ENCODE measurements at places on chromosomes 12 and 14. TPM values are rescaled to one million over a fixed set of nuclear protein-coding genes. Genes with fewer than 3 reads are reported as not detected.

The TSPAN11 gene
- total RNA-seq = not detected

The DPF3 gene
- total RNA-seq = 1.5 TPM

The TMCC3 gene
- not detected for total RNA-seq

DNA sequence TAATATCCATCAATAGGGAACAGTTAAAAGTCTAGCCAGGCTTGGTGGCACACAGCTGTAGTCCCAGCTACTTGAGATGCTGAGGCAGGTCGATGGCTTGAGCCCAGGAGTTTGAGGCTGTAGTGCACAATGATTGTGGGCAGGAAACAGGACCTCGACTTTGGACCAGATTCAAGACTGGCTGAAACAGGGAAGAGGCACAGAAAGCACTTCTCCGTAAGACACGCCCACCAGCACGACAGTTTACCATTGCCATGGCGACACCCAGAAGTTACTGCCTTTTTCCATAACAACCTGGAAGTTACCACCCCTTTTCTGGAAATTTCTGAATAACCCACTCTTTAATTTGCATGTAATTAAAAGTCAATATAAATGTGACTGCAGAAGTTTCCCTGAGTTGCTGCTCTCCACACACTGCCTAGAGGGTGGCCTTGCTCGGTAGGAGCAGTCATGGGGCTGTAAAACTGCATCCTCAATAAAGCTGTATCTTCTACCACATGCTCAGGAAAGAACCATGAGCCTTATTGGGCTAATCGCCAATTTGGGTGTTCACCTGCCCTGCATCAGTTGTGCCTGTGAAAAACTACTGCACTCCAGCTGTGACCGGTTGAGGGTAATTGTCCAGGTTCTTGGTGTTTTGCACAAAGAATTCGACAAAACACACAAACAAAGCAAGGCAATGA is 4.6 kb upstream of the LRRC23 start:
- DNase-seq = peak; percentile 71
- H3K4me1 ChIP-seq = peaks cover 8% of the 10 kb centered on the region
- no peak overlapping the region for H3K4me3 ChIP-seq
- H3K36me3 ChIP-seq = no peaks in the 10 kb centered on the region
- H3K27ac ChIP-seq = no peak overlapping the region
- H3K27me3 ChIP-seq = no peaks in the 10 kb centered on the region

DNA sequence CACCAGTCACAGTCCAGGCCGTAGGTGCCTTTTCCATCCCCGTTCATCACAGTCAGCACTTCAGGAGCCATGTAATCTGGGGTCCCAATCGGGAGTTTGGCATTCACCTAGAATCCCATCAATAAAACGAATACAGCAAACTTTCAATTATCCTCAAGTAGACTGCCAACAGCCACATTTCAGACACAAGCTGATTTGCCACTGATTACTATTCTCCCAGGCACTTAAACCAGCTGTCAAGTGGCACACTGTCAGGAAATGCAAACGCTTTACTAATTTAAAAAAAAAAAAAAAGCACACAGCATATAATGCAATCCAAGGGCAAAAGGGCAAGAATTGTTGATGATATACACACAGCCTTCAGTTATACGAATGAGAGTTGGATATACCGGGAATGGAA is 51.9 kb downstream of the CIT start:
- no peak for DNase-seq
- H3K27ac ChIP-seq = no peak overlapping the region
- H3K4me1 ChIP-seq = peaks cover 2% of the 10 kb centered on the region
- no peaks in the 10 kb centered on the region for H3K27me3 ChIP-seq
- H3K36me3 ChIP-seq = peaks cover 46% of the 10 kb centered on the region
- H3K4me3 ChIP-seq = no peak overlapping the region

- no peak overlapping the region for H3K4me3 ChIP-seq
- H3K27me3 ChIP-seq = no peaks in the 10 kb centered on the region
- H3K27ac ChIP-seq = no peak overlapping the region
- peak; percentile 62 for DNase-seq
Measured at GRCh38 chr12:42129595-42130204, 15.0 kb downstream of the GXYLT1 start.

DNA sequence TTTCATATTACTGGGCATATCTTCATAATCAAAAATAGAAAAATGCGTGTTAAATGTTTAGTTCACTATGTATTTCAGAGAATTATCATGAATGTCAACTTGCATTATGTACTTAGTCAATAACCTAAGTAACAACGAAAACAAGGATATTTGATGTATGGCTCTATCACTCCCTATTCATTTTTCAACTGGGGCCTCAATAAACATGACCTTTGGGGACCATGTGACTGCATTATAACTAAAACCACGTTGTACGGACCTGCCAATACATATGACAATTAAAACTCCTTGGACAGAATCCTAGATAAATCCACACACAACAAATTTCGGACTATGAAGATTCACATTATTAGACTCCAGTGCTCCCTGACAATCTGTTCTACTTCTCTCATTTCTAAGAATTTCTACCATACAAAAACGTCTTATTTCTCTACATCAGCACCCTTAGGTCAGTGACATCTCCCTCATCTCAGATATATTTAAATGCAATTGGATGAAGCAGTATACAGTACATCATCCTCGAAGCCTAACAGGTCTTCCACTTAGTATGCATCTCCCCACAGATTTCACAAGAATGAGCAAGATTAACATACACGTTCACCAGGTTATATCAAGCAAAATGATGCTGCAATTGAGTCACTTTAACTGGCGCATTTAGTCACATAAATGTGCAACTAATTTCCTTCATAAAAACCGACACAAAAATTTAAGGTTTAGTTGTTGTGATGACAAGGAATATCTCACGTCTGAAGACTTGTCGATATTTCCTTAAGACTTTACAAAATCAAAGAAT is 1.5 kb downstream of the UBE2N start:
- H3K27ac ChIP-seq = peak overlapping the region; percentile 97
- peak overlapping the region; percentile 94 for H3K4me3 ChIP-seq
- H3K36me3 ChIP-seq = peaks cover 21% of the 10 kb centered on the region
- H3K27me3 ChIP-seq = no peaks in the 10 kb centered on the region

DNA sequence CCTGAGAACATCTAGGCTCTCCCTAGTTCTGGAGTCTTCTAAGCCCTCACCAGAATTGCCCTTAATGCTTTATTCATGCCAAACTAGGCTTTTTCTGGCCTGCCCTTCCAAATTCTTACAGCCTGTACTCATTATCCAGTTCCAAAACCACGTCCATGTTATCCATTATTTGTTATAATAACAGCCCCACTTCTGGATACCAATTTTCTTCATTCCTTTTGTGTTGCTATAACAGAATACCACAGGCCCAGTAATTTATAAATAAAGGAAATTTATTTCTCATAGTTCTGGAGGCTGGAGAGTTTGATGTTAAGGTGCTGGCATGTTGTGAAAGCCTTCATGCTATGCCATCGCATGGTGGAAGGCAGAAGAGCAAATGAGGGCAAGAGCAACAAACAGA is 68.0 kb upstream of the AMIGO2 start:
- H3K36me3 ChIP-seq = peaks cover 37% of the 10 kb centered on the region
- H3K27ac ChIP-seq = no peak overlapping the region
- no peak for DNase-seq

DNA sequence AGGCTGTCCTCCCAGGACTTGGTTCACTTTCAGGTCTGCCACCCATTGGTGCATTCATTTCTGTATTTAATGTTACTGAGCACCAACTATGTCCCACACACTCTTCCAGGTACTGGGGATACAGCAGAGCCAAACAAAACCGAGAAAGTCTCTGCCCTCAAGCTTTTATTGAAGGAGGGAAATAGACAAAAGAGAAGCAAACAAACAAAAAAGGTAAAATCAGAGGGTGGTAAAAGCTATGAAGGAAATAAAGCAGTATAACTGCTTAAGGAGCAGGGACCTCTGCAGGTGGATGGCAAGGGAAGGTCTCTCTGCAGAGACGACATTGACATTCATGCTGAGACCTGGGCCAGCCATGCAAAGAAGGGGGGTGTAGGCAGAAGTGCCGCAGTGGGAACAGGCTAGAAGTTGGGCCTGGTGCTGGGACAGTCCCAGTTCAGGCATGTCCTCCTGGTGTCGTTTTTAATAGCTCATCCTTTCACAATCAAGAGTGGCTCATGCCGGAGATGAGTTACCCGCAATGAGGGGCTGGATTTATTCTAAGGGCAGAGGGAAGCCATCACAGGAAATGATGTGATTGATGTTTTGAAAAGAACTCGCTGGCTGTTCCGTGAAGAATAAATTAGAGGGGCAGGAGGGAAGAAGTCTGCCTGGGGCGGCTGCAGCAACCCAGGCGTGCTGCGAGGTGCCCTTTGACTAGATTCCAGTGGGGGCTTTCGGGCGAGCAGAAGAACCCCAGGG is 72.8 kb downstream of the IRF2BPL start:
- no peaks in the 10 kb centered on the region for H3K36me3 ChIP-seq
- DNase-seq = peak; percentile 89
- peaks cover 69% of the 10 kb centered on the region for H3K4me1 ChIP-seq
- no peaks in the 10 kb centered on the region for H3K27me3 ChIP-seq

DNA sequence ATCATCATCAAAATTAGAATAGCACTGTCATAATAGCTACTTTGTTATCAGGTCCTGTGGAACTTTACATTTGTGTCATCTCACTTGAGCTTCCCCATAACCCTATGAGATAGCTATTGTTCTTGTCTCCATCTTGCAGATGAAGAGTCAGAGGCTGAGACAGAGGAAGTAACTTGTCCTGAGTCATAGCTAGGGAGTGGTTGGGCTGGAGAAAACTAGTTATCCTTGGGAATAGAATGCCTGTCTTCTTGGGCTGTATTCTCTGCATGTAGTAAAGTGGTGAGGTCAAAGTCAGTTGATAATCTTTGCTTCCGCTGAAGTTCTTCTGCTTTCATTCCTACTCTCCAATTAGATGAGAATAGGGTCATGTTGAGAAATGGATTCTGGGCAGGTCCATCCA is 117.0 kb downstream of the SMOC1 start:
- H3K36me3 ChIP-seq = no peaks in the 10 kb centered on the region
- H3K27ac ChIP-seq = no peak overlapping the region
- no peak for DNase-seq
- H3K4me3 ChIP-seq = no peak overlapping the region

GRCh38 chr12:97837401-97837800 is 374.8 kb downstream of the RMST start:
- no peaks in the 10 kb centered on the region for H3K4me1 ChIP-seq
- H3K4me3 ChIP-seq = no peak overlapping the region
- H3K36me3 ChIP-seq = no peaks in the 10 kb centered on the region
- H3K27me3 ChIP-seq = no peaks in the 10 kb centered on the region
- H3K27ac ChIP-seq = no peak overlapping the region

- DNase-seq = no peak
- H3K36me3 ChIP-seq = peaks cover 31% of the 10 kb centered on the region
- H3K4me3 ChIP-seq = peak overlapping the region; percentile 13
- no peaks in the 10 kb centered on the region for H3K27me3 ChIP-seq
- H3K4me1 ChIP-seq = peaks cover 58% of the 10 kb centered on the region
Measured at GRCh38 chr14:91496790-91497189, 13.3 kb downstream of the PPP4R3A start.

DNA sequence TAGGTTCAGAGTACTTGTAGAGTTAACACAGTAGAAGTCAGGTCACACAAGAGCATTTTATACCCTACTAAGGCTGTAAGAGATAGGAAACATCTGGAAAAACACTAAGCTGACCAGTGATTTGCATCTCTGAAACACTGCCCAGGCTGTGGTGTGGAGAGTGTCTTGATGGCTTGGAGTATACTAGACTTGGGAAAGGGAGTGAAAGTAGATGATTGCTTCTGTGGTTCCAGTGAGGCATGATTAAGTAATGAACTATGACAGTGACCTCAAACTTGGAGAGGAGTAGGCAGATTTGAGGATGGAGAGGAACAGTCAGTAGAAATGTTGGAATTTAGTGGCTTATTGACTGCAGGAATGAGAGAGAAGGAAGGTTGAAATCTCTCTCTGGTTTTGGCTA is 201.2 kb downstream of the FLRT2 start:
- H3K36me3 ChIP-seq = no peaks in the 10 kb centered on the region
- H3K27ac ChIP-seq = no peak overlapping the region
- no peak overlapping the region for H3K4me3 ChIP-seq
- DNase-seq = no peak

Data from activated CD4-positive, alpha-beta T cell treated with anti-CD3 and anti-CD28 coated beads, Interleukin-2, amount 10 ng/mL, durations not matched to agents 24 days and 14 days (primary cell).